ENCODE measurements at places on chromosomes 1 and 21.

GRCh38 chr1:212879947-212880690 lies 22.0 kb downstream of the FLVCR1 start:
- DNase-seq: no peak

- DNase-seq: peak; percentile 53
Observed at GRCh38 chr1:68111519-68112436, 61.4 kb upstream of the DIRAS3 start.

- DNase-seq: peak; percentile 98
Observed at GRCh38 chr1:205444931-205445645, 10.8 kb downstream of the BLACAT1 start.

GRCh38 chr21:33217138-33217520 lies 12.6 kb upstream of the IFNAR2 start:
- DNase-seq: no peak

- DNase-seq: no peak
Observed at GRCh38 chr21:39084979-39085729, 98.1 kb downstream of the PSMG1 start.

GRCh38 chr1:111592389-111593361 lies 26.9 kb upstream of the RAP1A start:
- no peak for DNase-seq

GRCh38 chr1:100628631-100629081 lies 90.7 kb downstream of the GPR88 start:
- no peak for DNase-seq

DNA sequence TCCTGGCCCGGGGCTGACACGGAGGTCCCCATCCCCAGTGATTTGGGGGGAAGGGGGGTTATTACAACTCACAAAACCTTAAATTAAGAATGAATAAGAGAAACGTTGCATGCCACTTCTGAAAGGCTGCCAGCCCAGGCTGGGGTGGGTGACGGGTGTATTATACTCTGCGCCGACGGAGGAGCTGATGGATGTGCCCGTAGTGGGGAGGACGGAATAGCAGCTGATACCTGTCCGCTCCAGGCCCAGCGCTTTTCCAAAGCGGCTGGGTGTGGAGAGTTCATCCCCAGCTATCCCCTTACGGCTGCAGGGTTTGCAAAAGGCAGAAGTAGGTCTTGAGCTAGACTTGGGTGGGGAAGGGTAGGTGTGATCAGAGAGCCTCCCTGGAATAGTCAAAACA lies 63.8 kb upstream of the CASZ1 start:
- DNase-seq: no peak

DNA sequence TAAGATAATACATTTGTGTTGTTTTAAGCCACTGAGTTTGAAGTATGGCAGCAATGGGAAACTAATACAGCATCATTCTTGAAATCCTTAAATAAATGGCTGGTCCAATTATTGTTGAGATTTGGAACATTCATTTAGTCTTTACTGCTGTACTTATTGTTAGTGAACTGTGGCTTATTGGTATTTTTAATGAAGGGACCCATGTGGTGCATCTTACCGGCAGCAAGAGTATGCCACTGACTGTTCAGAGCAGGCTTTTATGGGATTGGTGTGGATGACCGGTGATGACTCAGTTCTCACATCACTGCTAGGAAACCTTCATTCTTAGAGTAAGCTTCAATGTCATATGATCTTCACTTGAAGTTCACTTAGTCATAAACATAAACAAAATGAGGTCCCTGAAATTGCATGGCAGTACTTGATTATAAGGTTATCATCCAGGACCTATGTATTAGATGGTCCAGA lies 31.5 kb downstream of the PRKAA2 start:
- no peak for DNase-seq

- no peak for DNase-seq
Observed at GRCh38 chr21:41927727-41928409, 25.9 kb downstream of the C2CD2 start.

DNA sequence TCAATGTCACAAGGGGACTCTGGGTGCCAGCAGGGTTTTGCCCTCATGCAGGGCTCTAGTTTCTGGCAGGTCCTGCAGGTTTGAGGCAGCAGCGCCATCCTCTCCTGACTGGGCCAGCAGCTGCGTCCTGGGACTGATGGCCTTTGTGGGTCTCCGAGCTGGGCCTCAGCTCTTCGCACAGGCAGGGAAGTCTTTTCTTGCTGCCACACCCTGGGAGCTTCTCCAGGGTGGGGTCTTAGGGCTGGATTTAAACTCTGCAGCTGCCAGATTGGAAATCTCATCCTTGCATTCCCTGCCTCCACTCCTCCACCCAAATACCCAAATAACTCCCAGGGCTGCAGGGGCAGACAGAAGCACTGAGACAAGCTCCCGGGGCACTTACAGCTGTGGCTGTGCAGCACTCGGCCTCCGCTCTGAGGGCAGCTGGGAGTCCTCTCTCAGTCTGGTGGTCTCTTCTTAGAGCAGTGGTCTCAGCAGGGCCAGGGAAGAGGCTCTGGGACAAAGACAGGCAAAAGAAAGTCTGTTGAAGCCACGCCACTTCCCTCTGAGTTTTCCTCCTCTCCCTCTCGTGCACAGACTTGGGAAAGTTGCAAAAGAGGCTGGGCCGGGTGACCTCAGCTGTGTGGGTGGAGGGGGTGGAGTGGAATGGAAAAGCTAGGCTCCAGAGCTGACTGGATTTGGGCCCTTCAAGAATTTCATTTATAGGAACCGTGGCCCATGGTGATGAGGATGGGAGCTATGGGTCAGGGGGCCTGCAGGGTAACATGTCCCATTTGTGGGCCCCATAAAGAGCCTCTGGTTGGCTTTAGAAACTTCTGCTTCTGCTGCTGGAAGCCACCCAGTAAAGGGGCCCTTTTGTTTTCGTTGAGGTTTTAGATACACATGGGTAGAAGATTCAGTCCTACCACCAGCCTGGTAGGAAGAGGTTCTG lies at the start of gene RAB7B:
Gene RAB7B, minus strand, starts transcription at position 525 of the 931 bp plus-strand sequence. CDS start 9,260 bp downstream, outside the sequence.
- peak; percentile 16 for DNase-seq

DNA sequence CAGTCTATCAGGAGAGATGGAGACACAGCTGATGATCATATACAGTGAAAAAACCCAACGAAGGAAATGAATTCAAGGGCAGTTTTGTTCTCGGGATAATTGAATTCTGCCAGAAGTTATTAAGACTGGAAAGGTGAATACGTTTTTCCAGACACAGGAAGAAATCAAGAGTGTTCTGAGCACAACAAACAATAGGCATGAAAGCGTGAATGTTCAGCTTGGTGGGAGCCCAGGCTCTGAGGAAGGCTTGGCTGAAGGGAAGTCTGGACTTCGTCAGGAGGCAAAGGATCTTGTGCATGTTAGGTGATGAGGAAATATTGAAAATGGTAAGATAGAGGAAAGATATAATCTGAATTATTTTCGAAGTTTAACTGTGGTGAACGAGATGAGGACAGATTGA lies 50.4 kb downstream of the CYYR1 start:
- DNase-seq: no peak

- DNase-seq: no peak
Observed at GRCh38 chr1:36040238-36040637, 43.7 kb upstream of the TEKT2 start.

DNA sequence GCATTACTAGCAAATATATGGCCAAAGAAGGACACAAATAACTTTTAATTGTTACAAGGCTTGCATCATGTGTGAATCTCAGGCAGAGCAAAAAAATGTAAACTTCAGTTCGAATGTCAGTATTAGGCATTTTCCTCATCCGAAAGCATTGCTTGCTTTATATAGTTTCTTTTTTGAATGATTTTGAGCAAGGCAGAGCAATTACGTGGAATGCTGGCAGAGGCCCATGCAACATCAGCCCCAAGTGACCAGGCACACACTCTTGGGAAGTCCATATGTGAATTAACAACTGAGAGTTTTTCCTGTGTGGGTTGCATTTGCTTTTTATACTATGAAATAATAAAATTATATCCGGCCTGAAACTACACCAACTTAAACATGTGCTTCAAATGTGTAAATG lies 274.8 kb downstream of the PTPRC start:
- no peak for DNase-seq

- no peak for DNase-seq
Observed at GRCh38 chr1:234672349-234673135, 62.6 kb upstream of the IRF2BP2 start.

DNA sequence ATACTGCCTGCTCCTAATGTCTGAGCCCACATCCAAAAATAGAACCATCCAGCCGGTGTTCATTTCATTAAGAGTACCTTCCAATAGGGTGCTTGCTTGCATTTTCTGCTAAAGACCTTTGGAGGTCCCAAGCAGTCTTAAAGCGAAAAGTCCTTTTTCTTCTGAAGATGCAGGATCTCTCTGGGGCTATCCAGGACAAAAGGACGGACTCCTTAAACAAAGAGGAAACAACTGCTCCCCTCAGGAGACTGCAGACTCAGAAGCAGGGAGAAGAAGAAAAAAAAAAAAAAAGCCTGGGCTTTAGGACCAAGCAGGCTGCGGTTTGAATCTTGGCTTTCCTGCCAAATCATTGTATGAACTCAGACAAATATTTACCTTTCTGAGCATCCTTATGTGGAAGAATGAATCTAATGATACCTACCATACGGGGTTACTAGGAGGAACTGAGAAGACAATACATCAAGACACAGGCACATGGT lies 204.0 kb downstream of the PLPP3 start:
- DNase-seq: no peak

GRCh38 chr1:228362884-228363450 lies 43.7 kb downstream of the TRIM11 start:
- no peak for DNase-seq

DNA sequence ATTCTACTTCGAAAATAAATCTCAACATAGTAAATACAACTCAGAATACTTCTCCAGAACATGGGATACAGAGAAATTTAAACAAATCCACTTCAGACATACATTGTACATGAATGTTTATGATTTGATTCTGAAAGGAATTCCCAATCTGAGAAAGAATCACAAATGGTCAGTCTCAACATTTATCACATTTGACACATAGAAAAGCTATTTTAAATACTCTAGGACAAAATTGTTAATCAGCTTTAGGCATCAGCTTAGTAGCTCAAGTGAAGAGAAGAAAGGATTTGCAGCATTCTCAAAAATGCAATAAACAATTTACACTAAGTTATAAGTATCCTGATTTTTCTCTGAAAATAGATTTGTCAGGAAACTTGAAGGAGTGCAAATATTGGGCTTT lies 184.8 kb downstream of the PTPRC start:
- no peak for DNase-seq

GRCh38 chr1:220873868-220874655 lies 5.2 kb upstream of the HLX start:
- DNase-seq: no peak

- no peak for DNase-seq
Observed at GRCh38 chr1:209613400-209614150, 30.1 kb downstream of the CAMK1G start.

GRCh38 chr1:180282401-180283044 lies 52.5 kb downstream of the LHX4 start:
- no peak for DNase-seq

DNA sequence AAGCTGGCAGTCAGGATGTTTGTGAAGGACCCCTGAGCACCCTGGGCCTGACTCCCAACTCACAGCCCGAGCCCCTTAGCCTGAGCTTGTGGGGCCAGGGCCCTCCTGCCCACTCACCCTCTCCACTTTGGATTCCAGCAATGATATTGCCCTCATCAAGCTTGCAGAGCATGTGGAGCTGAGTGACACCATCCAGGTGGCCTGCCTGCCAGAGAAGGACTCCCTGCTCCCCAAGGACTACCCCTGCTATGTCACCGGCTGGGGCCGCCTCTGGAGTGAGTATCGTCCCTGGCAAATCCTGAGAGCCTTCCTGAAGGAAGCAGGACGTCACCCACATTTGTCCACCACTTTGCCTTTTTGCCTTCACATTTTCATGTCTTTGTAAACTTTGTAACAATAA lies 5.0 kb downstream of the CTRC start:
- DNase-seq: no peak

- DNase-seq: no peak
Observed at GRCh38 chr1:203557390-203557789, 63.4 kb downstream of the OPTC start.

DNA sequence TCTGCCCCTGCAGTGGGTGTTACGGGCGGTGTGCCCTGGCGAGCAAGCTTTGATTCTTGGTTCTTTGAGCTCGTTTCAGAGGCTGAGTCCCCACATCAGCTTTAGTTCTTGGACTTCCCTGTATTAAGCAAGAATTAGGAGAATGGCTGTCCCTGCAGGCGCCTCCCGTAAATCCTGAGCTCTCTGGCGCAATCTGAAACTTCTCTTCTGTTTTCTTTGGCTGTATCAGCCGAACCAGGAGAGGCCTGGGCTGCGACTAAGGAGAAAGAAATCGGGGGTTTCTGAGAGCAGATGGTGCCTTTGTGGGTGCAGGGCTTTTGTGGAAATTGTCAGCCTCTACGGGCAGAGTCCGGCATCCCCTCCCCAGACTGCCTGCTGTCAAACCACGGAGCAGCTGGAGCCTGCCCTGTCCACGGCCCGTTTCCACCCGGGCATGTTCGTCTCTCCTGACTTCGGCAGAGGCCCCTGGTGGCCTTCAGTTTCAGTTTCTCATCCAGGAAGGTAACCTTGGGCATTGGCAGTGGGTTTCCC lies 17.9 kb downstream of the CSTB start:
- DNase-seq: no peak

DNA sequence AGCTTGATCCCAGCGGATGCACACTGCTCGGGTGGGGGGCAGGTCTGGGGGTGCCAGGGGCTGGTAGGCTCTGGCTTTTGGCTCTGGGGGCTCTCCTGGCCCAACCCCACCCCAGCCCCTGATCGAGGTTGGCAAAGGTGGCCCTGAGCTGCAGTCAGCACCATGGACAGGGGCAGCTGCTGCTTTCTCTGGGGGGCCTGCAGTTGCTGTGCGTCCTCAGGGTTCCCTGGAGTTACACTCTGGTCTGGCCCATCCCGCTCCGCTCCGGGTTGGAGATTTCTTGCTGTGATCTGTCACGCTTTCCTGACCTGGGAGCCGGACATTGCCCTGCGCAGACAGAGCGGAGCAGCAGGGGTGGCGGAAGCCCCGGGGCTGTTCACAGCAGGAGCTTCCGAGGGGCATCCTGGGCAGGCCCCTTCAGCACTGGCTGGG lies 8.0 kb upstream of the PLCH2 start:
- no peak for DNase-seq

GRCh38 chr1:198829356-198829755 lies 190.5 kb downstream of the PTPRC start:
- DNase-seq: no peak

- DNase-seq: no peak
Observed at GRCh38 chr1:234934611-234935033, 194.0 kb downstream of the TOMM20 start.

DNA sequence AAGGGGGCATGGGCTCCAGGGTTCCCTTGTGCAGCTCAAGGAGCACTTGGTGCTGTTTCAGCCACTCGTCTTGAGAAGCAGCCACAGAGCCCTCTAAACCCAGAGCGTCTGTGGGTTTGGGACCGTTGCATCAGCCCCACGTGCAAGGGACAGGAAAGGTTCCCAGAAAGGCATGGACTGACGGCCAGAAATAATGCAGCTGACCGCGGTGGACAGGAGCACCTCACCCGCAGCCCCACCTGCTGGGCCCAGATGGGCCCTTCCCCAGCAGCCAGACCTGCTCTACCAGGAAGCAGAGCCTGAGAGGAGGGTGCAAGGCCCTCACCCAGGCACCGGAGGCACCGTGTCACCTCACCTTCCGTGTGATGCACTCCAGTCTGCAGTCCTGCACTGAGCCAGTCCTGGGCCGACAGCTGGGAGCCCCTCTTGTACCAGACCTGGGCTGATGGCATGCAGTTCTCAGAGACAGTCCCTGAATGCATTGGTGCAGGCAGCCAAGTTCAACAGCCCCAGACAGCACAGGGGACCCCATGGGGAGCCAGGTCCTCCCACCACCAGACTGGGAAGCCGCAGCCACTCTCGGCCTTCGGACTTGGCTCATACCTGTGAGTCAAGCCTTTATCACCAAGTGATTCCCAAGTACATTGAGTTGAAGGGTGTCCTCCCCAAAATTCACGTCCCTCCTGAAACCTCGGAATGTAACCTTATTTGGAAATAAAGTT lies 4.8 kb upstream of the TFF3 start:
- DNase-seq: no peak

GRCh38 chr1:108316545-108316944 lies 72.7 kb upstream of the NBPF4 start:
- no peak for DNase-seq

All from C1 segment of cervical spinal cord (tissue), 14 donors.